Caco-2 (cell line): ENCODE measurements at places on chromosomes 5 and 9.

DNA sequence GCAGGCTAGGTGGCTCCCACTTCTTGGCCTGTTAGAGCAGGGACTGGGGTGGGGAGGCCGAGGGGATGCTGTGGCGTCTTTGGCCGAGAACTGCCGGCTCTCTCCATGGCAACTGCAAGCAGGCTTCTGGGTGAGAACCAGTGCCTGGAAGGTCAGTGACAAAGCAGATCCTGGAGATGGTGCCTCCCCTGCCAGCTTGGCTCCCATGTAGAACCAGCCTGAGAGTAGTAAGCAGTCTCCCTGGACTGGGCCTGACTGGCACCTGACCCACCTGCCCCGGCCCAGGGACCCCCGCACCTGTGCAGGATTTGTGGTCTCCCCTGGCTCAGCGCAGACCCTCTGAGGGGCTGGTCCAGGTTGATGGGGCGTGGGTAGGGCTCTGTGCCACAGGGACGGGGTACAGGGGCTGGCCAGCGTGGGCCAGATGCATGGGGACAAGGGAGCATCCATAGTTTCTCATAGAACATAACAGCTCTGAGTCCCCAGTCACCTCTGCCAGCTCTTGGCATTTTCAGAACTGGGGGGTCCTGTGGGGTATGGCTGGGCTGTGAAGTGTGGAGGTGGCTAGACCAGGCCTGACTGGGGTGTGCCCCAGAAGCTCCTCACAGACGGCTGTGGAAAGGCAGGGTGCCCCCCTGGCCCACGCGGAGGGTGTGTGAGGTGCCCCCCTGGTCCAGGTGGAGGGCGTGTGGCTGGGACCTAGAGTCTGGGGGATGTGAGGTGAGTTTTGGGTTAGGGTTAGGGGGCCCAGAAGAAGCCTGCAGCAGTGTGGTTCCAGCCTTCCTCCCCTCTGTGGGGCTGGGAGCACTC lies 22.2 kb downstream of the CACNA1B start:
- DNase-seq: no peak

- DNase-seq: no peak
These were observed 21.9 kb upstream of the BOD1 start for GRCh38 chr5:173638126-173639040.

DNA sequence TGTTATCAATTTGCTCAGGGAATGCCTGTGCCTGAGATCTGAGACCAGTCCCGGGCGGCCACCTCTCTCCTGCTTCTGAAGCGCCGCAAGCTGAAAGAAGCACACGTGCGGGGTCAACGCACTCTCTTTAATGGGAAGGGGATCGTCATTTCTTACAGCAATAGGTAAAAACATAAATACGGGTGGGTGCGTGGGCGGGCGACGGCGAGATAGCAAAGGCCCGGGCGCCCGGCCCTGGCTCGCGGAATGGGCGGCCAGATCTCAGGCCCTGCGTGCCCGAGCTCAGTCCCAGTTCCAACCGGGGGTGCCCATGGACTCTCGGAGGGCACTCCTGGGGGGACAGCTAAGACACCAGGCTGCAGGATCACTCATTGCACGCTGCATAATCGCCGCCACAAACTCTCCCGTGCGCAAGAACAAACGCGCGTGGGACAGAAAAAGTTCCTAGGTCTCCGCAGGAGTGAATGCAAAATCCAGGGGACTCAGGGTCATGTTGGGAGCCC lies 3.0 kb downstream of the NKX2-5 start:
- no peak for DNase-seq

DNA sequence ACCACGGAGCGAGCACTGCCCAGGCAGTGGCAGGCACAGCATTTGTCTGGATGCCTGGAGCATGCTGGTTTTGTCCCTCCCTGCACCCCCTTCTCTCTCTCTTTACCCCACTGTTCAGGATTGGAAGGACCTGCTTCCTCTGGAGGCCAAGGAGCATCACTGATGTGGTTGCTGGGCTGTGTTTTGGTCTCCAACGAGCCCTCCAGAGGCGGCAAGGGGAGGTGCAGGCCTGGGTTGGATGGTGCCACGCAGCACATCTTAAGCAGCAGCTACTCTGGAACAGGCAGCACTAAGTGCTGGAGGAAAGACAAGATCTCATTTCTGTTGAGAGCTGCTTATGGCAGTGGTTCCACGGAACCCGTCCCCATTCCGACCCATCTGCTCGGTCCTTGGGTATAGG lies 139.6 kb downstream of the CMYA5 start:
- peak; percentile 47 for DNase-seq

DNA sequence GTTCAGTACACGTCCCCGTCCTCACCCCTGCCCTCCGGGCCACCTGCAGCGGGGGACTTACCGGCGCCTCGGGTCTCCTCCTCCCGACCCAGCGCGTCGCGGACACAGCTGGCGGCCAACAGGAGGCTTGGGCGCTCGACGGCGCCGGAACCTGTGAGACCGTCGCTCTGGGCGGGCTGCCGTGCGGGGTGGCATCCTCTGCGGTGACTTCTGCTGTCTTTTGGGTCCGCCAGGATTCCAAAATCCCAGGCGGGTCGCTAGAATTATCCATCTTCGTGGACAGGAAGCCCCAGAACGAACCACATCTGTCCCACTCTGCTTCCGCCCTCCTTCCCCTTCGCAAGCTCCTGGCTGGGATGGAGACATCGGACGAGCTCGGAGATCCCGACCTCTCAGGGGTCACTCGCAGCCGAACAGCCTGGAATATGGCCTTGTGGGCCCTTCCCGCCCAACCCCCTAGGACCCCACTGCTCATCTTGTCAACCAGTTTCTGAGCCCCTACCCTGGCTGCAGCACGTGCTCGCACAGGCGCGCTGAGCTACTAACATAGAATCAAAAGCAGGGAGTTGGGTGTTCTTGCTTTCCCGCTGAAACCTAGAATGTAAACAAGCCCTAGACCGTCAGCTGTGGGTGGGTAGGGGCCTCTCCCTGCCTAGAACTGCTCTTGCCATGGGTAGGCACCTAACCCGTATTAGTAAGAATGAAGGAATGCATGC lies 947 bp upstream of the MARCHF3 start:
- no peak for DNase-seq

GRCh38 chr5:72703876-72704275 lies 112.6 kb upstream of the TNPO1 start:
- no peak for DNase-seq
